ENCODE measurements at places on chromosomes 3 and 15.

- DNase-seq: no peak
Measured at GRCh38 chr3:64756398-64756986, 68.7 kb upstream of the ADAMTS9 start.

DNA sequence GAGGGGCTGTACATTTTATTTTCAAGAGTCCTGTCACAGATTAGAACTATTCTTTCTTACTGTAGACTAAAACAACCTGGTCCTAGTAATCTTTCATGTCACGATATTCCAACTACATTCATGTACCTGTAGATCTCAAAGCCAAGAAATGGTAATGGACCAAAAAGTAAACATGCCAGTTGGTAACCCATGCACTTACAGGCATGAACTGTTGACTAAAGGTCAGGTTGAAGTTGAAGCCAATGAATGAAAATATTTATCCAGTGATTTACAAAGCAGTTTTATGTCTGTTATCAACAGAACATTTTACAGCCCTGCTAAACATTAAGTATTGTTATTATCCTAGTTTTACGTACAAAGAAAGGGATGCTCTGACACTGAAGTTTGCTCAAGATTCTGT lies 25.3 kb downstream of the LRRC57 start:
- no peak for DNase-seq

DNA sequence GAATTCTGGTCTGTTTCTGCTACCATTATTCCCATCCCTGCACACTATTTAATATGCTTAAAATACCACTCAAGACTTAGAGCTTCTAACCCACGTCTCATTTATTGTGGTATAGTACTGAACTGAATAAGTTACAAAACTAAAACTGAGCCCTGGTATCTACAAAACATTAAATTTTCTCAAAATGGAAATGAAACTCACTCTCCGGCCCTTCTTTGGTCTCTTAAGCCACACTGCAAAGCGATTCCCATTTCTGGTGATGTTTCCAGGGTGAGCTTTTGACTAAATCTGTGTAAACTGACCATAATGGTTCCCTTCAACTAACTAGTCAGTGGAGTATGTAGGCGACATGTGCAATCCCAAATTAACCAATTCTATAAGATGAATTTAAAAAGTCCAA lies 18.6 kb downstream of the KPNA4 start:
- no peak for DNase-seq

DNA sequence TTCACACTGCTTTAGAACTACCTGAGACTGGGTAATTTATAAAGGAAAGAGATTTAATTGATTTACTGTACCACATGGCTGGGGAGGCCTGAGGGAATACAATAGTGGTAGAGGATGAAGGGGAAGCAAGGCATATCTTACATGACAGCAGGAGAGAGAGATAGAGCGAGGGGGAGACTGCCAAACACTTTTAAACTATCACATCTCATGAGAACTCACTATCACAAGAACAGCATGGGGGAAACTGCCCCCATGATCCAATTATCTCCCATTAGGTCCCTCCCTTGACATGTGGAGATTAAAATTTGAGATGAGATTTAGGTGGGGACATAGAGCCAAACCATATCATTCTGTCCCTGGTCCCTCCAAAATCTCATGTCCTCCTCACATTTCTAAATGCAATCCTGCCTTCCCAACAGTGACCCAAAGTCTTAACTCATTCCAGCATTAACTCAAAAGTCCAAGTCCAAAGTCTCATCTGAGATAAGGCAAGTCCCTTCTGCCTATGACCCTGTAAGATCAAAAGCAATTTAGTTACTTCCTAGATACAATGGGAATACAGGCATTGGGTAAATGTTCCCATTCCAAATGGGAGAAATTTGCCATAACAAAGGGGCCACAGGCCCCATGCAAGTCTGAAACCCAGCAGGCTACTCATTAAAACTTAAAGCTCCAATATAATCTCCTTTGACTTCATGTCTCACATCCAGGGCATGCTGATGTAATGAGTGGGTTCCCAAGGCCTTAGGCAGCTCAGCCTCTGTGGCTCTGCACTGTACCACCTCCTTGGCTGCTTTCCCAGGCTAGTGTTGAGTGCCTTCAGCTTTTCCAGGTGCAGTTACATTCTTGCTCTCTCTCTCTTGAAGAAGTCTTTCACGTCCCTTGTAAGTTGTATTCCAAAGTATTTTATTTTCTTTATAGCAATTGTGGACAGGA lies 481.7 kb upstream of the TGFBR2 start:
- no peak for DNase-seq

DNA sequence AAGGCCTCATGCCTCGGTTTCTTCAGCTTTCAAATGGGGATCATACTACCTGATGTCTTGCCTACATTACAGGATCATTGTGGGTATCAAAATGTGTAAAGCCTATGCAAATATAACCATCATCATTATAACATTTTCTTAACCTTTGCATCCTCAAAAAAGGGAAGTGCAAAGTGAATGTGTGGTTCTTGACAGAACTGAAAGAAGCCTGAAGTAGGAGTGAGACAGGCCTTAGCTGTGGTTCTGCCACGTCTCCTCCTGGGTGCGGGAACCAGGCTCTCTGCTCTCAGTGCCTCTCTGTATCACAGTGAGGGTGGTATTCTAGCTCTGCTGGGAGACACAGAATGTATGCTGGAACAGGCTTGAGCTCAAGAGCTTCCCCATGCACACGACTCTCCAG lies 316.9 kb upstream of the ICE2 start:
- no peak for DNase-seq

DNA sequence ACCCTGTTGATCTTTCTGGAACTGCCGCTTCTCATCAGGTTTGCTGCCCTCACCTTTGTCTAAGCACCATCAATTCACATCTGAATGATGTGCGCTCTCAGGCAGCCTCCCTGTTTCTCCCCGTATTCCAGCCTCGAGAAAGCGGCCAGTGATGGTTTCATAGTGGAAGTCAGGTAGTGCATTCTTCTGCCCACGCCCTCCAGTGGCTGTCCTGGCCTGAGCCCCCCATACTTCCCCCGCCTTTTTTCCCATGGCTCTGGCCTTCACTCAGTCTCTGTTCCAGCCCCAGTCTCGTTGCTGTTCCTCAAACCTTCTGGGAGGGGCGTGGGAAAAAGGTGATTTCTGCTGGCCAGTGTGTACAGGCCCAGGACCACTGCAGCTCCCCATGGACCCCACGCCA lies 101.3 kb downstream of the ASB7 start:
- DNase-seq: no peak

DNA sequence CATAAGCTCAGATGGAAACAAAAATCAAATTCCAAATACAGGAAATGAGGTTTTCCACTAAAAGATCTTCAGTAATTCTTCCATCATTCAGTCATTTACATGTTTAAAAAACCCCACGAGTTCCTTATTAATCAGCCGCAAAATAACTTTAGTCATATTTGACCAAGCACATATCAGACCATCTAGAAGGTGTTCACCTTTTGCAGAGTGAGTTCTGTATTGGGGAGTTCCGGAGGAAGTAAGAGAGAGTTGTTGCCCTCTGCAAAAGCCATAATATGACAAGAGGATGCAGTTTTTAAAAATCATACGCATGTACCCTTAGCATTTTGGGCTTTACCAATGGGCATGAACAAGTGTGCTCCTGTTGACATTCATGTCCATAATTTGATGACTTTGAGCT lies 61.6 kb downstream of the CCR1 start:
- DNase-seq: no peak

DNA sequence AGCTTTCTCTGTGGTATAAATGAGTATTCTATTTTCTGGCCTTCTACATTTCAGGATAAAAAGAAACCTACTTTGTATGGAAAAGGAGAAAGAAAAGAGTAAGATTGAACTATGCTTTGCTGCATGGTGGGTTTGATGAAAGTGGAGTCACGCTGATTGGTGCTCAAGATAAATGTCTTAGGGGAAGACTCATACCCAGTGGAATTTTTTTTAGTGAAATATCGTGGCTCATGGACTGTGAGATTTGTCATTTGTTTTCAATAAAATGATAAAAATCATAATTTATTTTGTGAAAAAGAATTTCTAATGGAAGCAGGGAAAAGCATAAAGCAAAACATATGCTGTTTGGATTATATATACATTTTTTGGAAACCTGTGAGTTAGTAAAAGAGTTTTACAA lies 292.5 kb downstream of the ZPLD1 start:
- DNase-seq: no peak

DNA sequence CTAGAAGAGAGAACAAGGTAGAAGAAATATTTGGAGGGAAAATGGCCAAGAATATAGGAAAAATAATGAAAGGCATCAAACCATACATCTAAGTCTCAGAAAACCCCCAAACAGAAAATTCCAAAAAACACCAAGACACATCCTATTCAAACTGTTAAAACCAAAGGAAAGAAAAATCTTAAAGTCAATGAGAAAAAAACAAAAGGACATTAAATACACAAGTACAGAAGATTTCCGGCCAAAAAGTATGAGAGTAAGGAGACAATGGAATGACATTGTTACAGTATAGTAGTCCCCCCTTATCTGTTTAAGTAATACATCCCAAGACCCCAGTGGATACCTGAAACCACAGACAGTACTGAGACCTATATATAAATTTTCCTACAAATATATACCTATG lies 18.8 kb downstream of the CLASP2 start:
- DNase-seq: no peak

DNA sequence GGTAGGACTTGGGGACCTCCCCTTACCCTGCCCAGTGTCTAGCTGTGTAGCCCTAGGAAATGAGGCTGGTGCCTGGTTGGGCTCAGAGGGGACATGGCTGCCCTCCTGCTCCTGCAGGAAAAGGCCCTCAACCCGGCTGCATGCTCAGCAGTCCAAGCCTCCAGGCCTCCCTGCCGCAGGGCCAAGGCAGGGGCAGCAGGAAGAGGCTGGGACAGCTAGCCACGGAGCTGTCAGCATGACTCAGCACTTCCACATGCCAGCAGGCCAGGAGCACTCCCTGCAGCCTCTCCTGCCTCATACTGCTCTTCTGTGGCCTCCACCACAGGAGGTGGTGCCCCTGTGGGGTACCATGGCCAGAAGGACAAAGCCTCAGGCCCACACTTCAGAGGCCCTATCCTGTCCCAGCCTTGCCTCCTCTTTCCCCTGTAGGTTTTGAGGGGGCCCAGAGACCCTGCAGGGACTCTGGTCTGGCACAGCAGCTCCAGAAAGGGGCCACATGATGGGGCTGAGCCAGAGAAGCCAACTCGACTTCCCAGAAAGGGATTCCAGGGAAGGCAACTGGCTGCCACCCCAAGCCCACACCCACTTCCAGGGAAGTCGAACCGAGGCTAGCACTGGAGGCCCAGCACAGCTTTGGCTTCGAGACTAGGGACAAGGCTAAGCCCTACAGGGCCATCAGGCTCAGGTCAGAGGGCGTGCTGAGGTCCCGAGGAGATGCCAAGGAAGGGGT lies 19.5 kb downstream of the TKT start:
- peak; percentile 72 for DNase-seq

- no peak for DNase-seq
Measured at GRCh38 chr15:40721701-40722100, 26.7 kb downstream of the RAD51 start.

- DNase-seq: no peak
Measured at GRCh38 chr3:195715134-195715533, 5.6 kb upstream of the MUC20 start.

DNA sequence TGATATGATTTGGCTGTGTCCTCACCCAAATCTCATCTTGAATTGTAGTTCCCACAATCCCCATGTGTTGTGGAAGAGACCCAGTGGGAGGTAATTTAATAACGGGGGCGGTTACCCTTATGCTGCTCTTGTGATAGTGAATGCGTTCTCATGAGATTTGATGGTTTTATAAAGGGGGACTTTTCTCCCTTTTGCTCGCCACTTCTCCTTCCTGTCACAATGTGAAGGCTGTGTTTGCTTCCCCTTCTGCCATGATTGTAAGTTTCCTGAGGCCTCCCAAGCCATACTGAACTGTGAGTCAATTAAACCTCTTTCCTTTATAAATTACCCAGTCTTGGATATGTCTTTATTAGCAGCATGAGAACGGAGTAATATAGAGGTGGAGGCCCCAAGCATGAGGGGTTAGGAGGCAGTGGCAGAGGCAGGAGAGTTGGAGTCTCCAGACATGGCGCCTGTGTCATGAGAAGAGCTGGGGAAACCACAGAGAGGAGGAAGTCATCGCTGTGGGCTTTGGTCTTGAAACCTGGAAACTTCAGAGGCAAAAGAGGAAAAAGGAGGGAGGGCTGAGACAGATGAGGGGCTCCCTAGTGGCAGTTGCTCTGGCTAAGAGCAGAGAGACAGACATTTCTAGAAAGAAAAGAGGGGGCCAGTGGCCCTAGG lies 107.8 kb upstream of the VEPH1 start:
- DNase-seq: no peak

- DNase-seq: no peak
Measured at GRCh38 chr3:149715247-149715646, 37.0 kb downstream of the COMMD2 start.

GRCh38 chr15:64452988-64453688 lies 7.2 kb upstream of the ZNF609 start:
- DNase-seq: no peak

DNA sequence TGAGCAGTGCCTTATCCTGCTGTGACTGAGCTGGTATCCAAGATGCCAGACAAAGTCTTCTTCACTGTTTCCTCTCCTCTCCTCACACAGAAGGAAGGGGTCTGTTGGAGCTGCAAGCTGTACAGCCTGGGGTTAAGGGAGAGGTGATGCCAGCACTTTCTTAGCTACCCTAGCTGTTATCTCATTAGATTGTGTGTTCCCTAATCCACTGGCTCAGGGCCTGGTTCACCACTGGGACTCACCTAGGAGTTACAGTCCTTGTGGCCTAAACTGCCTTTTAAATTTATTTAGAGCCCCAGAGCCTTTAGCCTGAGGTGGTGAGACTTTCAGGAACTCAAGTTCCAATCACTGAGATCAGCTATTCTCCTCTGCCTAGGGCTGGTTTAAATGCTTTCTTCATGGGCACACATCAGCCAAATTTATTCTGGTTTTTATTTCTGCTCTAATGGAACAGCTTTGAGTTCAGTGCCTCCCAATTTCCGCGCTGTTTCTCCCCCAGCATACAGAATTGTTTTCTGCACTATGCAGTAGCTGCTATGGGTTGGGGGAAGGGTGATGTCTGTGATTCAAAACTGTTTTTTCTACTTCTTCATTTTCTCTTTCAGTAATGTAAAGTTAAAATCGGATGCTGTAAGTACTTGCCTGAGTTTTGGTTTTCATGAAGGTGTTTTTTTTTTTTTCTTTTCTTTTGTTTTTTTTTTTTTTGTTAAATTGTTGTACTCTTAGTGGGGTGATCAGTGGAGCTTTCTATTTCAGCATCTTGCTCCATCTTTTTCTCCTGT lies 198.8 kb downstream of the DOCK3 start:
- DNase-seq: no peak

DNA sequence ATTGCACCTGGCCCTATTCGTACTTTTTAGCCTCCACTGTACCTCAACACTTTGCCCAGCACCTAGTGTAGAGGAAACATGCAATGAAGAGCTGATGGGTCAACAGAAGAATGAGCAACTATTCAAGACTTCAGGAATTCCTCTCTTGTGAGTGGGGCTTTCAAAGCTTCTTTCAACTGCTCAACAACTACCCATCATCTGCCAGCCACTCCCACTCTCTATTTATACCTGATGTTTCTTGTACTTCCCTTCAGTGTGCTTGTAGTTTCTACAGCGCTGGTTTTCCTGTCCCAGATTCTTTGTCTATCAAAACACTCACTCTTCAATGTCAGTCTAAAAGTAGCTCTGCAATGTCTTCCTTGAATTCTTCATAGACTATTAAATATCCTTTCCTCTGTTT lies 168.3 kb upstream of the LPP start:
- no peak for DNase-seq

GRCh38 chr15:40146037-40146436 lies 14.8 kb upstream of the BUB1B start:
- DNase-seq: peak; percentile 71

GRCh38 chr3:149128821-149129220 lies 617 bp upstream of the HPS3 start:
- no peak for DNase-seq

GRCh38 chr3:116005404-116005803 lies 382.1 kb downstream of the GAP43 start:
- DNase-seq: peak; percentile 22
